H4 (cell line): ENCODE measurements at places on chromosomes 2 and 18.

DNA sequence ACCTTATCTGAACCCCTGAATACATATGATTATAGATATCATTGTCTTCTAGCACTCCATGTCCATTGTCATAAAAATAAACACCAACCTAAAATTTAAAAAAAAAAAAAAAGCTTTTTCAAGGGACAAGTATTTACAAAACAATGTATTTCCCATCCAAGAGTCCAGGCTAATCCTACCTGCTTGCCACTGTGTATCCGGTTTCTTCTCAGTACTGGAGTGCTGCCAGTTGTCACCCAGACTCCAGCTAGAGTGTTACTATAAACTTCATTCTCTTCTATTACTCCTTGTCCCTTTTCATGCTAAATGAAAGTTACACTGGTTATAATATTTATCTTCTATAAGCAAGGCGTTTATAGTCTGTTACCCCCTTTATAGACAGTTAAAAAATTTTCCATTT is 35.8 kb downstream of the MSH6 start:
- DNase-seq, result no peak

DNA sequence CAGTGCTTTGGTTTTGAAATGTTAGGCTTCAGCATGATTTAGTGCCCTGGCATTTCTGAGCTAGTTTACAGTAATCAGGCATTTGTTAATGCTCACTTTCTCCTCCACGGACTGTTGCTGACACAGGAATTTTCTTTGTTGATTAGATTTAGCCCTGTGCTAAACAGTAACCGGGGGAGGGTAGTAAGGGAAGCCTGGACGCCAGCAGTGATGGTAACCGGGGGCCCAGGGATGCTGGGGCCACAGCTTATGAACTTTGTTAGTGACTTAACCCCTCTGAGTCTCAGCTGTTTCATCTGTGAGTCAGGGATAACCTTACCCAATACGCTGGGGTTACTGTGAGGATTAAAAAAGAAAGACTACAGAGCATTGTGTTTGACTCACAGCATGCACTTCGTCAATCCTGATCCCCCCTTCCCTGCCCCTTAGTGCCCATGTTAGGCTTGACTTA is 33.5 kb downstream of the KLHL29 start:
- DNase-seq, result peak; percentile 14

DNA sequence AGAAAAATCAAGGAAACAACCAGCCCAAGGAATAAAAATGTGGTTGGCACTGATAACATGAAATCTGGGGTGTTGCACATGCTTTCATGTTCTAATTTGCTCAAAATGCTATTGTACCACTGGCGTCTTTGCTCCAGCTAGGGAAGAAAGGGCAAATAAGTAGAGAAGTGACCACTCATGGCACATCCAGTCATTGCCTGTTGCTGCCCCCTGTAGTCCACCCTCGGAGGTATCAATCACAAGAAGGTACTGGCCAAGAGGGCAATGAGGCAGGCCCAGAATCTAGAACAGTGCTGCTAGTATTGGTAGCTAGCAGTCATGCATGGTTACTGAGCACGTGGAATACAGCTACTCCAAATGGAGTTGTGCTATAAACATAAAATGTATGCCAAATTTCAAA is 213.4 kb downstream of the CDCA7 start:
- no peak for DNase-seq

DNA sequence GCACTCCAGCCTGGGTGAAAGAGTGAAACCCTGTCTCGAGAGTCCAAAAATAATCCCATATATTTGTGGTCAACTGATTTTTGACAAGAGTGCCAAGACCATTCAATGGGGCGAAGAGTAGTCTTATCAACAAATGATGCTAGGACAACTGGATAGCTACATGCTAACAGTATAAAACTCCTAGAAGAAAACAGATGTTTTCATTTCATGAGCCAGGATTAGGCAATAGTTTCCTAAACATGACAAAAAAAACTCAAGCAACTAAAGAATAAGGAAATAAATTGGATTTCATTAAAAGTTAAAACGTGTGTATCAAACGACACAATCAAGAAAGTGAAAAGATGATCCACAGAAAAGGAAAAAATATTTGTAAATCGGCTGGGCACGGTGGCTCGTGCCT is 6.3 kb downstream of the LIMS2 start:
- DNase-seq, result no peak

- DNase-seq, result no peak
Observed at GRCh38 chr2:152835674-152836073, 117.3 kb downstream of the ARL6IP6 start.
